Activated CD4-positive, alpha-beta memory T cell treated with anti-CD3 and anti-CD28 coated beads for 36 hours (primary cell): ENCODE measurements at places on chromosomes 2 and 18. TPM values are rescaled to one million over a fixed set of nuclear protein-coding genes. Genes with fewer than 3 reads are reported as not detected.

DNA sequence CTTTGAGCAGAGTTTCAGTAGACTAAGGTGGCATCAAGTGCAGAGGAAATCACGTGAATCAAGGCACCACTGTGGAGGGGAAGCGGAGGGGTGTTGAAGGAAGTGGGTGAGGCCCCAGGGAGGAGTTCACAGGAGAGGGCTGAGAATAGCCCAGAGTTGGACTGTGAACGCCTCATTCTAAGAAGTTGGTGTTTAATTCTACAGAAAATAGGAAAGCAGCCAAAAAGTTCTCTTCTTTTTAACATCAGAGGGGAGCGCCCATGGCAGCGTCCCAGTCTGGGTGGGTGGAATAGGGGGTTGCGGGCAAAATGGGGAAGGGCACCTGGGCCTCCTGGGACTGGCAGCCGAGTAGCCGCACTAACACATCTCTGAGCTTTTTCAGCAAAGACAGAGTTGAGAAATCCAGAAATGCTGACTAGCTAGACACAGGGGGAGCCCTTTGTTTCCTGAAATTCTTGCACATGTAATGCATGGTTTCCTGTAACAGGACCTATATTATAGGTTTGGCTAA, 97.0 kb downstream of the NEB start:
- peak overlapping the region; percentile 83 for H3K27ac ChIP-seq
- peak overlapping the region; percentile 38 for H3K4me3 ChIP-seq
- DNase-seq = peak; percentile 72
- H3K36me3 ChIP-seq = peaks cover 4% of the 10 kb centered on the region
- H3K27me3 ChIP-seq = no peaks in the 10 kb centered on the region
- peaks cover 32% of the 10 kb centered on the region for H3K4me1 ChIP-seq

OR6B2 gene
- not detected for total RNA-seq

DNA sequence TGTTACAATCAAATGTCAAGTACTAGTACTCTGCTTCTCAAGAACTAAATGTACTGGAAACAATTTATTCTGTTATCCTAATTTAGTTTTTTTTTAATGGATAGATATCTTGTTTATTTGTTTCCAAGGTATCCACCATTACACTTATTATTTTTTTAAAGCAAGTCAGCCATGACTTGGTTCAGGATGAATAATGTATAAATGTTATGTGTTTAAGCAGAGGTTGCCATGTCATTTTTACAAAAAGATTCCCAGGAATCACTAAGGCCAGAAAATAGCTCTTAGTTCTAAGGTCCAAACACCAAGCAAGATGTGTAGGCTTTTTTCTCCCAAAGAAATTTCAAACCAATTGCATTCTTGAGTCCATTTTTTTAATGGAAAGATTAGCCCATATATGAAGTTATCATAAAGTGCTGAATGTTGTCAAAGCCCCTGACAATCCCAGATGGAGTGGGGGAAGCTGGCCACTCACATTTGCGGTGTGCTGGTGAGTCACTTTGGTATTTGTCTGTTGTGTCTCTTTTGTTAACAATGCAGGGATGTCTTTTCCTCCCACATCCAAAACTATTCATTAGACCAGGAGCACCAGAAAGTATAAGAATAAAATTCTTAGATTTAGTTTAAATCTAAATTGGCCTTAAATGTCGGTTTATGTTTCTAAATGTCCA, 158.9 kb downstream of the COL6A3 start:
- H3K27ac ChIP-seq = no peak overlapping the region
- H3K27me3 ChIP-seq = peaks cover 17% of the 10 kb centered on the region
- H3K36me3 ChIP-seq = no peaks in the 10 kb centered on the region
- DNase-seq = no peak

DNA sequence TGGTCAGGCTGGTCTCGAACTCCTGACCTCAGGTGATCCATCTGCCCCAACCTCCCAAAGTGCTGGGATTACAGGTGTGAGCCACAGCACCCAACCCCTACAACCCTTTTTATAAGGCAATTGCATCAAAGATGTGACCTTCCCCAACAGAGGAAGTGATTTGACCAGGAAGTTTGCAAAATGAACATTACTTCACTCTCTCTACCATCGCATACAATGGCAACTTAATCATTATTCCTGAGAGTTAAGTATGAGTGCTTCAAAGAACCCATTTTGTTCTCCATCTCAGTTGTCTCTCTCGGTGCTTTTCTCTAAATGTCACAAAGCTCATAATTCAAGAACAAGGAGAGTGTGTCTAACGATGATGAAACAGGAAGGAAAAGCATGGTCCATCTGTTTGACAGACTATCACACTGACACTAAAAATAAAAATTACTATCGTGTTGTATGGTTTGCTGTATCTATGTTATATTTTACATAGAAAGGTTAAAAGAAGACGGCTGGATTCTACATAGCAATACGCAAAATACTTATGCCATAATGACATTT, 18.1 kb upstream of the CREG2 start:
- H3K4me1 ChIP-seq = no peaks in the 10 kb centered on the region
- DNase-seq = no peak
- H3K27ac ChIP-seq = no peak overlapping the region
- H3K4me3 ChIP-seq = no peak overlapping the region
- H3K27me3 ChIP-seq = peaks cover 4% of the 10 kb centered on the region
- no peaks in the 10 kb centered on the region for H3K36me3 ChIP-seq

GRCh38 chr2:190355968-190356644, 12.7 kb downstream of the INPP1 start:
- peaks cover 17% of the 10 kb centered on the region for H3K4me1 ChIP-seq
- no peaks in the 10 kb centered on the region for H3K27me3 ChIP-seq
- peaks cover 3% of the 10 kb centered on the region for H3K36me3 ChIP-seq
- H3K4me3 ChIP-seq = no peak overlapping the region
- no peak for DNase-seq

DNA sequence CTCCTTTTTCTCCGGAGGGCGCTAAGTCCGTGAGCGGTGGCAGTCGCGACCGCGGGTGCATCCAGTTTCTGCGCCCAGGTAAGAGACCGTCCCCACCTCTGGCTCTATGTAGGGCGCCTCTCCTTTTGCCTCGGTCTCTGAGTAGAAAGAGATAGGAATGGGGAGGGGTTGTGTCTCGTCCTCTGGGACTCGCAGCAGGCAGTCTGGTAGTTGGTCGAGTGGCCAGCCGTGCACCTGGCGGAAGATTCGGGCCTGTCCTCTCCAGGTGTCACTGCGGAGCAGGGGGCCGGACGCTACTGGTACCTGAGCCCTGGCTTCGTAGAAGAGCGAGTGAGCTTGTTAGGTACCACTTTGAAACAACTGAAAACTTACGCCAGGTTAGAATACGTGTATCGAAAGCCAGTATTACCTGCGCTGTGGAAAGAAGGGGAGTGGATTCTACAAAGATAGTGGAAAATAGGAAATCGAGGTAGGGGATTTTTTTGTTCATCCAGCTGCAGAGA, 403 bp downstream of the MAP2 start:
- peaks cover 25% of the 10 kb centered on the region for H3K27me3 ChIP-seq
- H3K27ac ChIP-seq = no peak overlapping the region
- peaks cover 10% of the 10 kb centered on the region for H3K4me1 ChIP-seq
- H3K36me3 ChIP-seq = peaks cover 2% of the 10 kb centered on the region
- peak; percentile 8 for DNase-seq

DNA sequence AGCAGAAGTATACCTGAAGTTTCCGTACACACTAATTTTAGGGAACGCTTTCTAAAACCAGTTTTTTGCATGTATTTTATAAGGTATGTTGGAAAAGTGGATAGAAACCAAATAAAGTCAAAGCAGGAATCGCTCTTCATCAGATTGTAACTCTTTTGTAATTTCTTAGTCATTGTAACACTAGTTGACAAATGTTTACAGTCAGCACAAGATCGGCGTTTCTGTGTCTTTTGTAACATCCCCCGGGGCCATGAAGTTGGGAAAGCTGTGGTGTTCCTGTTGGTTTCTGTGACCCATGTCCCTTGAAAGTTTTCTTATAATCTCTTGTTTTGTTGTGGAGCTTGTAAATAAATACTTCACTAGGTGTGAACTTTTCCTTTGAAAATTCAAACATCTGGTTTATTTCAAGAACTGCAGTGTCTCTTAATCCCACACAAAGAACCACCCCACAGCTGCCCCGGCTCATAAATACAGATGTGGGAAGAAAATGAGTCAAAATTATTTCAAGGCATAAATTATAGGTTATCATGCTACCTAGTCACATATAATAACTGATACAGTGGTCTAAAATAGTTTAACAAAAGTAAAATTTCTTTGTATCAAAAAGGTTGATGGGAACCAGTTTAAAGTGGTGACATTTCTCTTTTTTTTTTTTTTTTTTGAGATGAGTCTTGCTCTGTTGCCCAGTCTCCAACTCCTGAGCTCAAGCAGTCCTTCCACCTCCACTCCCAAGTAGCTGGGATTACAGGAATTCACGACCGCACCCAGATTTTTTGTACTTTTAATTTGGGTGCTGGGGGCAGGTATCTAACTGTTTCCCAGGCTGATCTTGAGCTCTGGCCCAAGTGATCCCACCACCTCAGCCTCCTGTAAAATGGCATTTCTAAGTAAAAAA, 751 bp upstream of the NMI start:
- H3K4me3 ChIP-seq = peak overlapping the region; percentile 95
- peaks cover 1% of the 10 kb centered on the region for H3K27me3 ChIP-seq
- peaks cover 8% of the 10 kb centered on the region for H3K36me3 ChIP-seq
- H3K4me1 ChIP-seq = peaks cover 36% of the 10 kb centered on the region
- peak overlapping the region; percentile 97 for H3K27ac ChIP-seq
- DNase-seq = peak; percentile 48

GRCh38 chr2:224357098-224357901, 44.6 kb downstream of the FAM124B start:
- H3K4me3 ChIP-seq = no peak overlapping the region
- peaks cover 2% of the 10 kb centered on the region for H3K27me3 ChIP-seq
- no peak overlapping the region for H3K27ac ChIP-seq
- H3K36me3 ChIP-seq = no peaks in the 10 kb centered on the region

DNA sequence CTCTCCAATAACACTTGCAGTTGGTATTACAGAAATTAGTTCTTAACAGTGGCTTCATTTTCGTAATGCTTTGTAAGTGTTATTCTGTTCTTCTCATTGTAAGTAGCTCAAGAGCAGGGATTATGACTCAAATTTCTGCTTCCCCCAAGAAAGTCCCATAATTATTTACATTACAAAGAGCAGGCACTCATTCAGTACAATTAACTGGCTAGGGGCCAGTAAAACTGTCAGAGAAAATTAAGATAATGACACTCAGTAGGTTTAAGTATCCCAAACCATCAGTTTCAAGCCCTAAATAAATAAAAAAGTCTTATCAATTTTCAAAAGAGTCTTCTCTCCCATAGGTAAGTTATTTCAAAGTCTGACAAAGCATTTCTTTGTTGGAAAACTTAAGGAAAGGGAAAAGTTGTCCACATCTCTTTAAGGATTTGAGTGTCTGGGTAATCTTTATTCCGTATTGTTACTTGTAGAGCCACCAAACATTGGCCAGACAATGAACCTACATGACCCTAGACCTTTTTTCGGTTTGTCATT, 137.1 kb downstream of the ARHGAP28 start:
- no peaks in the 10 kb centered on the region for H3K27me3 ChIP-seq
- H3K27ac ChIP-seq = no peak overlapping the region
- H3K4me3 ChIP-seq = no peak overlapping the region
- no peaks in the 10 kb centered on the region for H3K4me1 ChIP-seq
- DNase-seq = no peak

CD8A gene
- total RNA-seq = 2.7 TPM

TANK gene
- total RNA-seq = 71.4 TPM

DNA sequence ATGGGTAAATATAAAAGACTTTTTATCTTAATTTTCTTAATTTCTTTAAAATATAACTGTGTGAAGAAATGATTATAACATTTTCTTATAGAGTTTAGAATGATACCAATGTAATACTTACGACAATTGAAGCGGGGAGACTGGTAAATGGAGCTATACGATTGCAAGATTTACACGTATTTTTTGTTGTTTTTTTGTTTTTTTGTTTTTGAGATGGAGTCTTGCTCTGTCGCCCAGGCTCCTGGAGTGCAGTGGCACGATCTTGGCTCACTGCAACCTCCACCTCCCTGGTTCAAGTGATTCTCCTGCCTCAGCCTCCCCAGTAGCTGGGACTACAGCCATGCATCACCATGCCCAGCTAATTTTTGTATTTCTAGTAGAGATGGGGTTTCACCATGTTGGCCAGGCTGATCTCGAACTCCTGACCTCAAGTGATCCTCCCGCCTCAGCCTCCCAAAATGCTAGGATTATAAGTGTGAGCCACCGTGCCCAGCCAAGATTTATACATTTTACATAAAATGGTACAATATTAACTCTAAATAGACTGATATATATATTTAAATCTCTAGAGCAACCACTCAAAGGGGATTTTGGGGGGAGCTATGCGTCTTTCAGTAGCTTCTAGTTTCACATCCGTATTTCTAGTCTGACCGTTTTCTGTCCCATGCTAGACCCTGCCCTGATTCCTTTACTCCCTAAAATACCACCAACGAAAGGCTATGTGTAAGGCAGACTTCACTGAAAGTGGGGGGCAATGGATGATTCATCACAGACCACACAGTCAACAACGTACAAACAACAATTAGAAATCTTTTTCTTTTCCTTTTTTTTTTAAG, 28.2 kb upstream of the ATG16L1 start:
- DNase-seq = no peak
- H3K27ac ChIP-seq = no peak overlapping the region
- peaks cover 8% of the 10 kb centered on the region for H3K4me1 ChIP-seq
- no peaks in the 10 kb centered on the region for H3K27me3 ChIP-seq
- no peak overlapping the region for H3K4me3 ChIP-seq

DNA sequence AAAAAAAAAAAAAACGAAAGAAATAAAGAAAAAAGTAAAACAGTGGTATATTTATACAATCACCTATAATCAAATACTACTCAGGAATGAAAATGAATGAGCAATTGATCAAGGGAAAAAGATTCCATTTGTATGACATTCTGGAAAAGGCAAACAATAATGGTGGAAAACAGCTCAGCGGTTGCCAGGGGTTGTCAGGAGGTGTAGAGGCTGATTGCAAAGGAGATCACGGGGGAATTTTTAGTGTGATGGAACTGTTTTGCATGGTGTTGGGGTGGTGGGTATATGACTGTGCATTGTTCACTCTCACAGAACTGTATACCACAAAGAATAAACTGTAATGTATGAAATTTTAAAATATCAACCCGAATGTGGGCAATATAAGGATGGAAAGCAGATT, 45.5 kb upstream of the INPP4A start:
- H3K36me3 ChIP-seq = no peaks in the 10 kb centered on the region
- H3K4me3 ChIP-seq = no peak overlapping the region
- DNase-seq = no peak
- H3K27ac ChIP-seq = no peak overlapping the region
- H3K27me3 ChIP-seq = peaks cover 13% of the 10 kb centered on the region
- H3K4me1 ChIP-seq = no peaks in the 10 kb centered on the region

OBSL1 gene
- total RNA-seq = 0.94 TPM

GRCh38 chr2:107545851-107546250, 280.8 kb upstream of the RGPD4 start:
- no peaks in the 10 kb centered on the region for H3K36me3 ChIP-seq
- H3K27me3 ChIP-seq = no peaks in the 10 kb centered on the region
- H3K4me3 ChIP-seq = no peak overlapping the region
- H3K4me1 ChIP-seq = no peaks in the 10 kb centered on the region
